ENCODE measurements at places on chromosomes 12 and 14.

GRCh38 chr12:110170535-110171185, 46.5 kb downstream of the IFT81 start:
- no peak for ATAC-seq

DNA sequence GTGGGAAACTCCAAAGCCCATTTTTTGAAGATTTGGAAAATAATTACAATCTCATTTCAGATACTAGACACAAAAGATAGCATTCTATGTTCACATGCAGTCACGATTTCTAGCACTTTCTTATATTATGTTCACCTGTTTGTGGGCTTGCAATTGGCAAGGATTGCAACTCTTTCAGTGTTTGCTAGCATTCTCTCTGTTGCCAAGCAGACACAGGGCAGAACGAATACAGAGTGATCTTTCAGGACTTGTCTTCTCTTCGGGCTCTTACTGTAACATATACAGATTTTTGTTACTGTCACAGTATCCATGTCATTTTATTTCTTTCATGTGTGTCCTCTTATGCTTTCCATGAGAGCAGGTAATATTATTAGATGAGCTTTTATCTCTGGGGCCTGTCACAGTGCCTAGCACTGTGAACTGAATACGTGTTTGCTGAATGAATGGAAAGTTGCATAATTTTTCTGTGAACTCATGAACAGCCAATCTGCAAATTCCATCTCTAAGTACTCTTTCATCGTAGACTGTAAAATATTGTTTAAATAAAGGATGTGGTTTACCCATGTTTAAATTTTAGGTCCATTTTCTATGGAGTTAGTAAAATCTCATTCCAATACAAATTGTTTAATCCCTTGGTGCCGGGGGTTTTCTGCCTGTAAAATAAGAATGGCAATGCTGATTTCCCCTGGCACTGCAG, 105.1 kb downstream of the BMP4 start:
- ATAC-seq: no peak

DNA sequence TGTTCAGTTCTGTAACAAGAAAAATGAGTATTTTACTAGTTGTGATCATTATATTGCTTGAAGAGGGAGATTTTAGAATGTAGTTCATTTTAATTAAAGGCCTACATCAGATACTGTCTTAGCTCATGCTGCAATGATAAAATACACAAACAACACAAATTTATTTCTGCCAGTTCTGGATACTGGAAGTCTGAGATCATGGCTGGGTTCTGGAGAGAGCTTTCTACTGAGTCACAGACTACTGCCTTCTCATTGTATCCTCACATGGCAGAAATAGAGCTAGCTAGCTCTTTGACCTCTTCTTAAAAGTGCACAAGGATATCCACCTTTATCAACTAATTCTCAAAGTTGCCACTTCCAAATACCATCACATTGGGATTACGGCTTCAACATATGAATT, 53.8 kb downstream of the MIS18BP1 start:
- ATAC-seq: no peak

- no peak for ATAC-seq
These were observed 77.0 kb downstream of the POLR3B start for GRCh38 chr12:106434526-106434925.

- ATAC-seq: no peak
These were observed 125.8 kb downstream of the VRK1 start for GRCh38 chr14:96922986-96923385.

DNA sequence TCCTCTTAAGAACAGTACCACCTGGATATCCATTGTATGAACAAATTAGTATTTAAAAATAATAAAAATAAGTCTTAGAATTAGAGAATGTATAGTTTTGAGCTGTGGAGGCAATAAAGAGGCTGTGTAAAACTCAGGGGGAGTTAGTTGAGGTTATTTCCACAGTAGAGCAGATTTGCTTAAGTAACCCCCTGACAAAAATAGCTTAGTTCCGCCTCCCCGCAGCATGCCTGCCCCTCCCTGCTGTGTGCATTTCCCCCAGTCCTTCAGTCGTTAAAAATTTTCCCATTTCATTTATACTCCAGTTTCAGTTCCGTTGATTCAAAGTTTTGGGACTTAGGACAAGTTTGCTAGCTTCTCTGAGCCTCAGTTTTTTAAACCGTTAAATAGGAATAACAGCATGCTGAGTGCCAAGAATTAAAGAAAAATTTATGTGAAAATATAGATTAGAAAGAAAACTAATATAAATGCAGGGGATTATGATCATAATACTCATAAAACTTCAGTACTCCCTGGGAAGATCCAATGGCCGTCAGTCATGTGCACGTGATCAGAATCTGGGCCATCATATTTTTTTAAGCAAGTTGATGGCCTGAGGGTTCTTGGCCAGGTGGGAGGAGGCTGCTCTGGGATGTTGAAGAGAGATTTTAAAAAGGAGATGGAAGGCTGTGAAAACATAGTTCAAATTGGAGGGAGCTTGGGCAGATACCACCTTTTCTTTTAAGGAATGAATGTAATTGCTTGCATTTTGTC, 14.5 kb upstream of the SLC38A2 start:
- no peak for ATAC-seq

- no peak for ATAC-seq
These were observed 501.0 kb downstream of the EGLN3 start for GRCh38 chr14:33449703-33450395.

- no peak for ATAC-seq
These were observed 125.6 kb downstream of the PDE3A start for GRCh38 chr12:20493934-20494333.

DNA sequence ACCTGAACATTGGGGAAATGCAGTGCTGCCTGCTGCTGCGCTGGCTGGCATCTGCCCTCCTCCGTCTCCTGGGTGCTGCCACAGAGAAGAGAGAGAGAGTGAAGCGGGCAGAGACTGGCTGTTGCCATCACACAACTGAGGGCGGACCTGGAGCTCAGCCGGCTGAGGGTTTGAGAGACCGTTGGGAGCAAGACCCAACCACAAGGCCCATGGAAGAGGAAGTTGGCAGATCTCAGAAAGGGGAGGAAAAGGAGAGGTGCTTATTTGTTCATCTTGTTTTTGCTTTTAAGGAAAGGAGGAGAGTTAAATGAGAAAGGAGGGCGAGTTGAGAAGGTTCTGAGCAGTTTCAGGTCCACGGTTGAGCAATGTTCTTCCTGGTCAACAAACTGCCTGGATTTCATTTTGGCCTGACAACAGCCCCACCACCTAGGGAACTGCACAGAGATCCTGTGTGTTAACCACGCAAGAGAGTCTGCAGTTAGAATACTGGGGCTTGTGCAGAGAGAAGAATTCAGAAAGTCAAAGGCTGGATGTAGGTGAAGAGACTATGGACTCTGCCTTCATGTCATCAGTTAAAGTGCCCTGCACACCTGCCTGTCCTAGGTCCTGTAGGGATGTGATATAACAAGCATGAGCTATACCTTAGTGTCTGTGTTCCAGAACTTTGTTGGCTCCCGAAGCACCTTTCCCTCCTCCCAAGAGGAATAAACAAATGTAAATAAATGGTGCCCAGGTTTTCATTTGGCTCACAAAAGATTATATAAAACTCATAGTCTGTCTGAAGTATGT, 124.6 kb downstream of the ETV6 start:
- no peak for ATAC-seq

GRCh38 chr14:22556990-22557623, 31.9 kb downstream of the DAD1 start:
- peak; percentile 91 for ATAC-seq

DNA sequence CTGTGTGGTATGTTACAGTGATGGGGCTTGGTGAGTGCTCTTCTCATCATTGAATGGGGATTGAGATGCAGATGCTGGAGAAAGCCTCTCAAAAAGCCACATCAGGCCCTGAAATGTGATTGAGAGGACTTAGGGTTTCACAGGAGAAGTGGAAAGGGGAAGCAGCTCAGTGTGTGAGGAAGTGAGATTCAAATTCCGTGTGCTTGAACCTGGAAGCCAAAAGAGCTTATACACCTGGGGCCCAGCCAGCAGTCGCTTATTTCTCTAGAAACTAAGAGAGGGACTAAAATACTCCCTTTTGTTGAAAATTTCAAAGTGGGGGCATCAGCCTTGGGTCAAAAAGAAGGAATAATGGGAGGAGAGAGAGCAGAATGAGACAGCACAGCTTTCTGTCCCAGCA, 39.1 kb upstream of the GZMB start:
- ATAC-seq: no peak
